GM04503 (cell line): ENCODE measurements at places on chromosomes 12 and 14.

DNA sequence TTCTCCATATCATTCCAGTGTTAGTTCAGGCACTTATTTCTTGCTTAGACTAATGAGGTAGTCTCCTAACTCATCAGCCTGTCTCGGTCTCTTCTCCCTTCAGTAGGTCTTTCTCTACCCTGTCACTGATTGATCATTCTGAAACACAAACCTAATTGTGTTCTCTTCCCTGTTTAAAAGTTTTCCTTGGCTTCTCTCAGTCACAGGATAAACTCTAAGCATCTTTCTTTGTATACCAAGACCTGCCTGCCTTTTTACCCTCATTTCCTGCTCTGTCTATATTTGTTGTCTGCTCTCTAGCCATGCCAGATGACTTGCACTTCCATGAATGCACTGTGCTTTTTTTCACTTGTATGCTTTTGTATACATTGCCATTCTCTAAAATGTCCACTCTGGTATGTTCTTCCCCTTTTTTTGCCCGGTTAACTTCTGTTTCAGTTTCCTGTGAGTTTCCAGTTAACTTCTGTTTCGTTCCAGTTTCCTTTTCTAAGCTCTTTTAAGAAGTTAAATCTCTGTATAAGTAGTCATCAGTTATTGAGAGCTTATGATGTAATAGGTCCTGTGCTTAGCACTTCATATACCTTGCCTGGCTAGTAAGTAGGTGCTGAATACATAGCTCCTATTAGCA is 12.8 kb downstream of the DIP2B start:
- DNase-seq: no peak

DNA sequence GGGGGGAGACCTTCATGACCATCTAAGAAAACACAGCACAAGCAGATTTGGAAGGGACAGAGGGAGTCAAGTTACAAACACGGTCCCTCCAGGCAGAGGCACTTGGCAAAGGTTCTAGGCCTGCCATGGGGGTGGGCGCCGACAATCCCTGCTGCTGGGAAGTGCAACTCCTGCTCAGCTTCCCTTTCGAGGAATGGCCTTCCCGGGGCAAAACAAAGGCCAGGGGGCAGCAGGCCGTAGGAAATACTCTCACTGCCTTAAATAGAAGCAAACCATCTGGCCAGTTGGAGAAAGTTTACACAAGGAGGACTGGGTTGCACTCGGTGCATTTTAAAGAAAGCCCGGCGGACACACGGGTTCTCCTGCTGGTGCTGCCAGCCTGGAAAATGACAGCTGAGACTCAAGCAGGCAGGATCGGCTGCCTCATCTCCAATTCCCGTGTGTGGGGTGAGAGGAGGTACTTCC is 65.8 kb downstream of the ITPK1 start:
- no peak for DNase-seq

GRCh38 chr14:63632932-63633514 is 8.6 kb downstream of the WDR89 start:
- no peak for DNase-seq

GRCh38 chr14:72182708-72183432 is 250.6 kb downstream of the RGS6 start:
- DNase-seq: no peak
